Stimulated activated CD4-positive, alpha-beta T cell treated with anti-CD3 and anti-CD28 coated beads, Interleukin-15, amount 100 ng/mL, for 1 hour (primary cell): ENCODE measurements at places on chromosomes 7 and 10.

DNA sequence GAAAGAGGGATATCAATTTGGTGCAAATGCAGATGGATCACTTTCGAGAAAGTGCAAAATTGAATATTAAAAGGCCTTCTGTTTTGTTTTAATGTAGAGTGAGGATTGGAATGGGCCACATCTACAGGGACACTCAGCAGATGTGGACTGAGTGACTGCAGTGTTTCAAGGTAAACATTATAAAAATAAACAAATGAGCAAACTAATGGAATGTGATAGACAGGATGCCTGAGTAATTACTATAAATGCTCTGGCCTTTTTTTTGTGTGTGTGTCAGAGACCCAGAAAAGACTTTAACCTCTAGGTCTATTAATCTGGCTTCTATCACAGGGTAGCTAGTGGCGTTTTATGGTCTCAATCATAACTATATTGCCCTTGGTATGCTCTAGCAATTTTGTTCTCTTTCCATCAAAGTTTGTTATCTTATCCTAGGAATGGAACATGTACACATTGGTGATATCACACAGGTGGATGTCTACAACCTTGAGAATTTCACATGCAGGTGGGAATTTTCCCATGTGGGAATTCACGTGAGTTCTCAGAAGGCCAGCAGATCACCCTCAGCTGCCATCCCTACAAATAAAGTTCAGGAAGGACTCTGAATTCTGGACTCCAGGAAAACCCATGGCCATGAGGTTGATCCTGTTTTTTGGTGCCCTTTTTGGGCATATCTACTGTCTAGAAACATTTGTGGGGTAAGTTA lies at the start of gene CPA2:
Gene CPA2, plus strand, starts transcription at position 606 of the 703 bp plus-strand sequence. Its CDS starts 19 bp downstream, at position 625.
- no peak for DNase-seq

DNA sequence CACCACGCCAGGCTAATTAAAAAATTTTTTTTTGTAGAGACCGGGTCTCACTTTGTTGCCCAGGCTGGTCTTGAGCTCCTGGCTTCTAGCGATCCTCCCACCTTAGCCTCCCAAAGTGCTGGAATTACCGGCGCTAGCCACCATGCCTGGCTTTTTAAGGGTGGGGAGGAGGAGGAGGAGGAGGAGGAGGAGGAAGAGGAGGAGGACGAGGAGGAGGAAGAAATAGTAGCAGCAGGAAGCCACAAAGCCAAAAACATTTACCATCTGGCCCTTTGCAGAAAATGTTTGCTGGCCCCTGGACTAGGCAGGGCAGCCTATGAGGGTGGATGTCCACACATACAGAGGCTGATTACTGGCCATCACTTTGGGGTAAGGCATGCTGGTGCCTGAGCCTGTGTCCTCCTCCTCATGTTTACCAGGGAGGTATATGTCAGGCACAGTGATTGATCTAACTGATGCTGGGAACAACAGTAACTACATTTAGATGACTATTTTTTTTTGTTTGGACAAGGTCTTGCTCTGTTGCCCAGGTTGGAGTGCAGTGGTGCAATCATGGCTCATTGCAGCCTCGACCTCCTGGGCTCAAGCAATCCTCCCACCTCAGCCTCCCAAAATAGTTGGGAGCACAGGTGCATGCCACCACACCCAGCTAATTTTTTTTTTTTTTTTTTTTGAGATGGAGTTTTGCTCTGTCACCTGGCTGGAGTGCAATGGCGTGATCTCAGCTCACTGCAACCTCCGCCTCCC lies 122.1 kb downstream of the HIP1 start:
- DNase-seq: no peak

- DNase-seq: no peak
Observed at GRCh38 chr10:113026679-113027078, 76.6 kb downstream of the TCF7L2 start.

GRCh38 chr7:4277936-4278335 lies 404.2 kb upstream of the FOXK1 start:
- no peak for DNase-seq

GRCh38 chr7:98870807-98871491 lies 1.1 kb upstream of the TMEM130 start:
- DNase-seq: no peak

- no peak for DNase-seq
Observed at GRCh38 chr10:128206676-128207075, 80.5 kb upstream of the MKI67 start.

DNA sequence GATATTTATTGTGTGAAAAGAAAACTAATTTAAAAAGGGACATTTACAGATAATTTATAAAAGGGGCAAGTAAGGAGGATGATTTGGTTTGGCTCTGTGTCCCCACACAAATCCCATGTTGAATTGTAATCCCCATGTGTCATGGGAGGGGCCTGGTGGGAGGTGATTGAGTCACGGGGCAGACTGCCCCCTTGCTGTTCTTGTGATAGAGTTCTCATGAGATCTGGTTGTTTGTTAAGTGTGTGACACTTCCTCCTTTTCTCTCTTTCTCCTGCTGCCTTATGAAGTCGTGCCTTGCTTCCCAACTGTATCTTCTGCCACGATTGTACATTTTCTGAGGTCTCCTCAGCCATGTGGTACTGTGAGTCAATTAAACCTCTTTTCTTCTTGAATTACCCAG lies 171.0 kb upstream of the SEMA3E start:
- no peak for DNase-seq

GRCh38 chr10:129179972-129180678 lies 286.9 kb upstream of the MGMT start:
- DNase-seq: no peak

DNA sequence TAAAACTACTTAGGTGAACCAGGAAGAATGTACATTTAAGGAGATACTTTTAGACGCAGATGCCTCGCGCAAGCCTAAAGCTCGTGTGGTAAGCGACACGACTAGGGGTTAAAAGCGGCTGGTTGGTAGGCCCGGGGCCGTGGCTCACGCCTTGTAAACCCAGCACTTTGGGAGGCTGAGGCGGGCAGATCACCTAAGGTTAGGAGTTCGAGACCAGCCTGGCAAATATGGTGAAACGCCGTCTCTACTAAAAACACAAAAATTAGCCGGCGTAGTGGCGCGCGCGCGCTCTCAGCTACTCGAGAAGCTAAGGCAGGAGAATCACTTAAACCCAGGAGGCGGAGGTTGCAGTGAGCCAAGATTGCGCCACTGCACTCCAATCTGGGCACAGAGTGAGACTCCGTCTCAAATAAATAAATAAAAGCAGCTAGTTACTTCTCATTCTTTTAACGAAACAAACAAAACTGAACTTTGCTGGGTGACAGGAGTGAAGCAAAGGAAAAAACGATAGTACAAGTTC lies 879 bp downstream of the NUDT5 start:
- no peak for DNase-seq

GRCh38 chr10:75593692-75594556 lies 162.5 kb downstream of the LRMDA start:
- no peak for DNase-seq

DNA sequence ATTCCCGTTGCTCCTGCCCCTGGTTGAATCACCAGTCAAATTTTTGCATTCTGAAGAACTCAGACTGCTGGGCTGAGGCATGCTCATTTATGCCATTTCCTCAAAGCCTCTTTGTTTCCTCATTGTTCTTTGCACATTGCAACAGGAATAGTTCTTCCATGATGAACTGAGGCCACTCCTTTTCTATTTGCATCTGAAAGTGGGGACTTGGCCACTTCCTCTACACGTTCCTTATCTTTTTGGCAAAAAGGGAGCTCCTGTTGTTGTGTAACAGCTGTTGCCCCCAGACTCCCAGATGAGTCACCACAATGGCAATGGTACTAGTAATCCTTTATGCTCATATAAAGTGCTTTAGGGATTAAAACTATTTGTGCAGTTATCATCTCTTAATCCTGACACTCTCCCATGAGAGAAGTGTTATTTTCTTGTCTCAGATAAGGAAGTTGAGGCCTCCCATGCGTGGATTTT lies 20.1 kb upstream of the ITPRID1 start:
- no peak for DNase-seq

GRCh38 chr7:107262857-107263256 lies 94.1 kb downstream of the HBP1 start:
- no peak for DNase-seq

GRCh38 chr10:13787015-13787421 lies 200.3 kb downstream of the PRPF18 start:
- DNase-seq: peak; percentile 55

DNA sequence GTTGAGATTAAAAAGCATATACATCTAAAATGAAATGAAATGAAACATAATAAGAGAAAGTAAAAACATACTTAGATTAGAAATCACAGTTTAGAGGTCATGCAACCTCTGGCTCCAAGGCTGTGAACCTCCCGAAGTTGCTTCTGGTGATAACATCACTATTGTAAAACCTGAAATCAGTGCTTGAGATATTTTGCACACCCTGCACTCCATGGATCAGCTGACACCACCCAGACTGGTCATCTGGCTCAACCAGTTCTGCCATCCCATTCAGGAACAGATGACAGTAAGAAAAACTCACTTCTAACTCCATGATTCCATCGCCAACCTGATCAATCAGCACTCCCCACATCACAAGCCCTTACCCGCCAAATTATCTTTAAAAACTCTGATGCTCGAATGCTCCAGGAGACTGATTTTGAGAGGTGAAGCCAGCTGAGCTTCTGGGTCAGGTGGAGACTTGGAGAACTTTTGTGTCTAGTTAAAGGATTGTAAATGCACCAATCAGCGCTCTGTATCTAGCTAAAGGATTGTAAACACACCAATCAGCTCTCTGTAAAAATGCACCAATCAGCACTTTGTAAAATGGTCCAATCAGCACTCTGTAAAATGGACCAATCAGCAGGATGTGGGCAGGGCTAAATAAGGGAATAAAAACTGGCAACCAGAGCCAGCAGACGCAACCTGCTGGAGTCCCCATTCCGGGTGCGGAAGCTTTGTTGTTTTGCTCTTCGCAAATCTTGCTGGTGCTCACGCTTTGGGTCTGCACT lies 162.6 kb upstream of the MAGI2 start:
- no peak for DNase-seq

- DNase-seq: no peak
Observed at GRCh38 chr10:111273635-111274034, 196.8 kb downstream of the ADRA2A start.

- no peak for DNase-seq
Observed at GRCh38 chr7:139899328-139899955, 70.4 kb downstream of the TBXAS1 start.

DNA sequence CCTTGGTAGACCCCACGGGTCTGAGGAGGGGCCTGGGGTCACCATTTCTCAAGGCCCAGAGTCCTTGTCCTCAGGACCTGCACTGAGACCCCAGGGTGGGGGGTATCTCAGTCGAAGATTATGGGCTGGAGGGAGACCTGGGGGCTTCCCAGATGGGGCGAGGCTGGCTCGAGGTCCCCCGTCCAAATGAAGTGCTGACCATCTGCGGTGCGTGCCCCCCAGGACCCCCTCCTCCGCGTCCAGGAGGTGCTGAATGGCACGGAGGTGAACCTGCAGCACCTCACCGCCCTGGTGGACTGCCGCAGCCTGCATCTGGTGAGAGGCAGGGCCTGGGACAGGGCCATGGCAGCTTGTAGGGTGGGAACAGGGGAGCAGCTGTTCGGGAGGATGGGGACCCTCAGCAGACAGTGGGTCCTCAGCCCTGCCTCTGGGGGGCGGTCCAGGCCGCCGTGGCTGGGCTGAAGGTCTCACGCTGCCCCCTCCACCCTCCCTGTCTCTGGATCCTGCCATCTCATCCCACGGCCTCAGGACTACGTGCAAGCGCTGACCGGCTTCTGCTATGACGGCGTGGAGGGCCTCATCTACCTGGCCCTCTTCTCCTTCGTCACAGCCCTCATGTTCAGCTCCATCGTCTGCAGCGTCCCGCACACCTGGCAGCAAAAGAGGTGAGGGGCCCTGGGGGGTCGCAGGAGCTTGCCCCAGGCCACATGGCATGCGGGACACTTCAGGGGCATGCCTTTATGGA lies 24.3 kb downstream of the TTYH3 start:
- DNase-seq: no peak

DNA sequence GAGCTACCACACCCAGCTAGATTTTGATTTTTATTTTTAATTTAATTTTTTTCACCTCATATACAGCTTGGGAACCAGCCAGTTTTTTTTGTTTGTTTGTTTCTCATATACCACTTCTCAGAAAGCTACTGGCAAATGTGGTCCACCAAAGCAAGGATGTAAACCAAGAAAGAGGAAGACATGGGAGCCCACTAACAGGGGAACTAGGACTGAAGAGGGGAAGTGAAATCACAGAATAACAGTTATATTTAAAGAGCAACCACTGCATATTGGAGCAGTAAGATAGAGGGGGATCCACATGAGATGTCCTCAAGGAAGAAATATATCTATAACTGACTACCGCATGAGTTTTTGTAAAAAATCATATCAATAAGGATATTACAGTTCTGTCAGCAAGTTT lies 10.5 kb downstream of the CPVL start:
- DNase-seq: no peak

DNA sequence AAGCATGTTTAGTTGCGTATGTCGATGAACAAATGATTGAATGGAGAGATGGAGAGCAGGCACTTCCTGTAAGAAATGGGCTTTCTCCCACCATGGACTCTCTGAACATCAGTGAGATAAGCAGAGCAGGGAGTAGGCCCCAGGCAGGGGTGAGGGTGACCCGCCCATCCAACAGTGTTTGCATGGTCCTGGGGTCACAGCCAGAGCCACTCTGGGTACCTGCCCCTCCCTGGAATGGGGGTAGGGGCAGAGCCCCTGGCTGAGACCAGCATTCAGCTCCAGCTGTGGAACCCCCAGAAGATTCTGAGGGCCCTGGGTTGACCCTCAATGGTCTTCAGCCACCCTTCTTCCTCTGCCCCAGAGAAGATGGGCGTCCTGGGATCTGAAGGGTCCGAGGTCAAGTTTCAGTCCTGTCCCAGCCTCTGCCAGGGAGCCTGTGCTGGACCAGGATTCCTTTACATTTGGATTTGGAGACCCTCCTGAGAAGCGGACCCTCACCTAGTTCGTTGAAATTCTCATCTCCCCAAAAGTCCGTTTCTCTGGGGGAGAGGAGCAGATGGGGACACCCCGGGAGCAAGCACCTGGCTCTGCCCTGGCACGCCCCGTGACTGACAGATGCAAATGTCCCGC lies 2.4 kb upstream of the FGF8 start:
- no peak for DNase-seq

DNA sequence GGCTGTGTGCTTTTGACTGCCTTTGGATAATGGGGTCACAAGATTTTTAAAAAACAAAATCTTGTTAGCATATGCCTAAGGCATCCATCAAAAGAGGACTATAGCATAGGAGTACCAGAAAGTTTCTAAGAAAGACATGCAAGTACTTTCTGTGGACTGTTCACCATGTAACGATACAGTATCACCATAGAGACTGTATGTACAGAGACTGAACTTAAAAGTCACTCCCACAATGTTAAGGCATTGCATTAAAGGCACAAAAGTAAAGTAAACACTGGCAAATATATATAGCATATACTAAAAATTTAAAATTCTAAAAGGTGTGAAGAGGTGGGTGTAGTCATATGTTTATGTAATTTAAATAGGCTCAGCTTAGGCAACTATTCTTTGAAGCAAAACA lies 190.9 kb downstream of the IMMP2L start:
- no peak for DNase-seq

DNA sequence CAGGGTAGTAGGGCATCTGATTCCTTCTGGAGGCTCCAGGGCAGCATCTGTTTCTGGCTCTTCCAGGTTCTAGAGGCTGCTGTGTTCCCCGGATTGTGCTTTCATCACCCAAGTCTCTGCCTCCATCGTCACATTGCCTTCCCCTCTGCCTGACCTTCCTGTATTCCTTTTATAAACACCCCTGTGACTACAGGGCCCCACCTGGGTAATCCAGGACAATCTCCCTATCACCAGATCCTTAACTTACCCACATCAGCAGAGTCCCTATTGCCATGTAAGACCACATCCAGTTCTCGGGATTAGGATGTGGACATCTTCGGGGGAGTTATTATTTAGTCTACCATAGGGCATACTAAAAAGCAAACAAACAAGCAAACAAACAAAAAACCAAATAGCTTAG lies 39.4 kb upstream of the AGR3 start:
- no peak for DNase-seq

- DNase-seq: no peak
Observed at GRCh38 chr7:44117801-44118429, 5.4 kb downstream of the POLD2 start.
